GM13976 (cell line): ENCODE measurements at places on chromosomes 4 and X.

- DNase-seq = no peak
Measured at GRCh38 chr4:52915191-52915590, 53.1 kb downstream of the RASL11B start.

DNA sequence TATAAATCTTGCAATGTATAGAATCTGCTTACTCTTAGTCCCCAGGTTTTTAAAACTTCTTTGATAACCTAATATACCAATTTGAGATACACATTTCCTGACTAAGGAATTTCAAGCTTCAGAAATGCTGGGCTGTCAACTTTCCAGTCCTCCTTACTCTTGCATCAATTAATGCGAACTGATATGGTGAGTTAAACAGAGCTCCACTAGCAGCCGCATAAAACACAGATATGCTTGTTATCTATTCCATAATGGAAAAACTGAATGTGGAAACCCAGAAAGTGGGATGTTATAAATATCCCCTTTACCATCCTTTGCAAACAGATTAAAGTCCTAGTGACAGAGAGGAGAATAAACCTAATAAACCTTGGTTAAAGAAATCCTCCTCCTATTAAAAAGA lies 1913.7 kb downstream of the STIM2 start:
- no peak for DNase-seq

GRCh38 chr4:184136525-184136924 lies 81.1 kb downstream of the ENPP6 start:
- DNase-seq = no peak

GRCh38 chr4:109801895-109802319 lies at the start of gene CFI:
TSS of gene CFI (minus strand) at chr4:109801999. CDS start at chr4:109801971, 28 bp downstream.
- DNase-seq = no peak

DNA sequence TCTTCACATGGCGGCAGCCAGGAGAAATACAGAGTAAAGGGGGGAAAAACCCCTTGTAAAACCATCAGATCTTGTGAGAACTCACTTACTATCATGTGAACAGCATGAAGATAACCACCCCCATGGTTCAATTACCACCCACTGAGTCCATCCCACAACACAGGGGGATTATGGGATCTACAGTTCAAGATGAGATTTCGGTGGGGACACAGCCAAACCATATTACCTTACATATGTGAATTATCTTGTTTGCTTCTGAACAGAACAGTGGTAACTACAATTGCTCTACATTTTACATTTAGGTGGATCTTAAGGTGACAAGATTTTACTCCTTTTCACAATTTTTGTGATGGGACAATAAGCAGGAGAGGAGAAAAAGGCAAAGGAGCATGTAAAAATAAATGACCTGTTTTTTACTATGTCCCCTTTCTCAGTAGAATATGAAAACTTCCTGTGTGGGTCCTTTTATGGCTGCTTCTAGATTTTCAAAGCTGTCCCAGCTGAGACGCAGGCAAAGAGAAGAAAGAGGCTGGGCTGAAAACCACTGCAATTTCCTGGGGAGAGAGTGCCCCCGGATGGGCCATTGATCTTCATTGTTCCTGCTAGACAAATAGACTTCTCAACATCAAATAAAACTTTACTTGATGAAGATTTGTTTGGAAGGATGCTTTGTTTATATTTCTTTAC lies 45.9 kb upstream of the PGM2 start:
- peak; percentile 26 for DNase-seq

GRCh38 chr4:10161146-10161545 lies 44.5 kb upstream of the WDR1 start:
- no peak for DNase-seq
